ENCODE measurements at places on chromosomes 1 and 21.
A peak's percentile ranks its signal among the peaks of the same experiment; 100 is the strongest.

DNA sequence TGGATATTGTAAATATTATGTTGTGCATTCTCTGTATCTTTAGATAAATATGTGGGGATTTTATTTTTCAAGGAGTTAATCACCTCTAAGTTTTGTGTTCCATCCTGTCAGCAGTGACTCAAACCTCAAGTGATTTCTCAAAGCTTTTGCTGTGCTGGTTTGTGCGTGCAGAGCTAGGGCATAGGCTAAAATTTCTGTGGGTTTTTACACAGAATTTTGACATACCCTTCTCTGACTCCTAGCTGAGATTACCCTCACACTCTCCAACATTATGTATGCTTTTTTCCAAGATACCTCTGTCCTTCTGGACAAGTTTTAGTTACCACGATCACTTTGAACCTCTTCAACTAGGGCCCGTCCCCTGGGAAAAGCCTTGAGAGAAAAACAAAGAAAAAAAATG is 384.9 kb downstream of the NCAM2 start:
- no peak for DNase-seq

GRCh38 chr1:202589190-202589930 is 120.9 kb downstream of the SYT2 start:
- no peak for DNase-seq

DNA sequence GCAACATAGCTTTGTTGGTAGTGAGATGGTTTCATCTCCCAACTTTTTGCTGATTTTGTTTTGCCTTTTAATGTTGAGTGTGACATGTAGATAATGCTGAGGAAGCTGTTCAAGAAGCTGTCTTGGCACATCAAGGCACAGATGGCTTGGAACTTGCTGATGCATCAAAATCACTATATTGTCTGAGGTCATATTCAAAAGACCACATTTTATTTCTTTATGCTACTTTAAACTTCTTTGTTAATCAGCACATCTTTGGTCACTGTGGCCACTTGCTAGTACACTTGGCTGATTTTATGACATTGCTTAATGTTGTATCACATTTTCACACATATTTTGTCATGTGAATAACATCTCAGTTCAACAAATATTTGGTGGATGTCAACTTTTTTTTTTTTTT is 87.1 kb upstream of the BCL10 start:
- DNase-seq, result no peak

GRCh38 chr1:3943806-3944577 is 43.9 kb upstream of the C1orf174 start:
- DNase-seq, result no peak

DNA sequence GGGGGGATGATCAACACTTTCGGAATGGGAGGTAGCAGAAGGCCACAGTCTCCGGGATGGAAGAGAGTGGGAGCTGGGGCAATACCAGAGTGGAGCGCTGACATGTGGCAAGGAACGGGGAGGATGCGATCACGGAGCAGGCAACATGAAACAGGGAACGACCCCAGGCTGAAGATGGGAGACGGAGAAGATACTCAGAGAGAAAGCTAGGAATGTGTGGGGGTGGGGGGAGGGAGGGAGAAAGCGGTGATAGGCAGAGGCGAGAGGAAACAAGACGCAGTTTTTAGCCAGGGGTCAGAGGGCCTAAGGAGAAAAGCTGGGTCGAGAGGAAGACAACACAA is 577 bp downstream of the RAB3GAP2 start:
- no peak for DNase-seq

DNA sequence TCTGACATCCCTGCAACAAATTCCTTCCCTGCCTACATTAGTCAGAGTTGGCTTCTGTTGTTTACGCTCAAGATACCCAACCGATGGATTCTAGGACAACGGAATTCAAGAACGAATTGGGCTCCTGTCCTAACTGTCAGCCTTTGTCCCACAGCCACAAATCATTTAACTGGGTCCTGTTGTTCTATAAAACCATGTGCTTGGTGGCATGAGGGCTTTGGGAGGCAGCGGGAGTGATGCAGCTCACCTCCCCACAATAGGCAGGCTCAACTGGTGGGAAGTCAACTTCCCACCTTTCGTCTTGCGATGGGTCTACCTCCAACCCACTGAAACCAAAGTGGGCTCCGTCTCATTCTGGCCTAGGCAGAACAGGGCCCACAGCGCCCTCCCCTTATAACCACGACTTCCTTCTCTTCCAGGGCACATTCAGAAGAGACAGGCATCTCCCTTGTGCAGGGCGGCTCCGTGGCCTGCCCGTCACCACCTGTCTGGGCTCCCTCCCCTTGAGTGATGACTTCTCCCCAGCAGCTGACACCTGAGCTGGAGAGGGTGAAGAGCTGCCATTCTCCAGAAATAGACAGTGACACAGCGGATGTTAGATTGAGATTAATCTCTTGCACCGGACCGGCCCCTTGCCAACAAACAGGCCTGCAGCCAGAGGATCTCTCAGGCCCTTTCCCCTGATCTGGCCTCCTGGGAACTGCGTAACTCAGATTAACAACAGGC is 26.5 kb downstream of the LRRC38 start:
- DNase-seq, result no peak

GRCh38 chr1:218421531-218421930 is 76.4 kb downstream of the TGFB2 start:
- DNase-seq, result no peak

DNA sequence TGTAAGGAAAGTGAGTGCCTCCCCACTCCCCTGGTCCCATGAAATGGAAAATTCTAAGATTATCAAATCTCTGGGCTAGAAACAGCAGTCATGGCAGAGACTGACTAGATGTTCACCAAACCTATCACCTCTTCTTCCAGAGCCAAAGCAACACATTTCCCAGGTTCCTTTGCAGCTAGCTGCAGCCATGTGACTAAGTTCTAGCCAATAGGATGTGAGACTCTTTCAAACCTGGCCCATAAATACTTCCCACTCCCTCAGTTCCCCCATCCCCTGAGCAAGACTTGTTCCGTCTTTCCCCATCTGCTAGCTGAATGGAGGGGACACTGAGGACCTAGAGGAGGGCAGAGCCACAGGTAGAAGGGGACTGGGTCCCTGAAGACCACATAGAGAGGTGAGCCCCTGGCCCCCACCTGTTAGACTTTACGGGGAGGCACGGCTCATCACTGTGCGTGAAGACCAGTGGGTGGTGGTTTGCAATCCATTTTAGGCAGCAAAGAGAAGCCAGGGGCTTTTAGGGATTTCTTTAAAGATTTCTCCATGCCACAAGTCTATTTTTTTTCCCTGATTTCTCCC is 17.2 kb downstream of the FAM43B start:
- DNase-seq, result no peak

GRCh38 chr1:15218287-15219279 is 28.4 kb upstream of the FHAD1 start:
- peak; percentile 19 for DNase-seq
